GM12892 (cell line): ENCODE measurements at places on chromosomes 5 and 9.

DNA sequence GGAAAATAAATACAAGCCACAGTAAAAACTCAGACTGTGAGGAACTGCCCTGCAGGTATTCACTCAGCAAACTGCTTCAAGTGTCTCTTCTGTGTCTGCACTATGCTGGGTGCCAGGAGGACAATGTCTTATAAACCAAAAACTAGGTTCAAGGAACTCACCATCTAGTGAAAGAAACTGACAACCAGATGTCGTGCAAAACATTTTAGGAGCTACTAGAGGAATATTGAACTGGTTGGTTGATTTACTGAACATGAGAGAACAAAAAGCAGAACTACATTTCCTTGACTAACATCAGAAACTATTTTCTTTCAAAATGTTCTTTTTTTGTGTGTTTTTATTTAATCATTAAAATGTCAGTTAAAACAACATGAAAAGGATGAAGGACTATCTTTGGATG lies 35.2 kb downstream of the ZNF366 start:
- DNase-seq = no peak

GRCh38 chr5:11426442-11426841 lies 477.8 kb downstream of the CTNND2 start:
- DNase-seq = no peak

DNA sequence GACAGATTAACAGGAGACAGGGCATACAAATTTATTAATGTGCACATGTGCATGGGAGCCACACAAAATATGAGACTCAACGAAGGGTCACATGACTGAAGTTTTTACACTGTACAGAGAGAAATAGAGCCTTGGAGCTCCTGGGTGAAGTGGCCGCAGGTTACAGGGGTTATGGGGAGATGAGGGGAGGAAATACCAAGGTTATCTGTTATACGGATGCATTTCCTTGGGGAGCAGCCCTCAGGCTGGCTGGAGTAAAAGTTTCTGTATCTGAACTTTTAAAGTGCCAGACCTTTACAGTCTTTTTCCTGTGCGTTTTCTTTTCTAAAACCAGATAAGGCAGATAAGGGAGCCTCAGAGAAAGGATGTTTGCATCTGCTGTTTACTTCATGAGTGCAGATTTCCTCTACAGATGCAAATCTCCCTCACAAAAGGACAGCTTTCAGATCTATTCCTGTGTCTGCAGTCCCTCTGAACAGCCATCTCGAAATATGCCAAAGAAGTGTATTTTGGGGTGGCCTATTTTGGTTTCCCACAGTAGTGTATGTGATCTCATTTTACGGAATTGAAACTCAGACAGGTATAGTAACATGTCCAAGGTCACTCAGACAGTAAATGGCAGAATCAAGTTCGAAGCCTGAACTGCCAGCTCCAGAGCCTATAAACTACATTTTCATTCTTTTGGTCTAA lies 139.3 kb upstream of the FBXL17 start:
- DNase-seq = no peak

DNA sequence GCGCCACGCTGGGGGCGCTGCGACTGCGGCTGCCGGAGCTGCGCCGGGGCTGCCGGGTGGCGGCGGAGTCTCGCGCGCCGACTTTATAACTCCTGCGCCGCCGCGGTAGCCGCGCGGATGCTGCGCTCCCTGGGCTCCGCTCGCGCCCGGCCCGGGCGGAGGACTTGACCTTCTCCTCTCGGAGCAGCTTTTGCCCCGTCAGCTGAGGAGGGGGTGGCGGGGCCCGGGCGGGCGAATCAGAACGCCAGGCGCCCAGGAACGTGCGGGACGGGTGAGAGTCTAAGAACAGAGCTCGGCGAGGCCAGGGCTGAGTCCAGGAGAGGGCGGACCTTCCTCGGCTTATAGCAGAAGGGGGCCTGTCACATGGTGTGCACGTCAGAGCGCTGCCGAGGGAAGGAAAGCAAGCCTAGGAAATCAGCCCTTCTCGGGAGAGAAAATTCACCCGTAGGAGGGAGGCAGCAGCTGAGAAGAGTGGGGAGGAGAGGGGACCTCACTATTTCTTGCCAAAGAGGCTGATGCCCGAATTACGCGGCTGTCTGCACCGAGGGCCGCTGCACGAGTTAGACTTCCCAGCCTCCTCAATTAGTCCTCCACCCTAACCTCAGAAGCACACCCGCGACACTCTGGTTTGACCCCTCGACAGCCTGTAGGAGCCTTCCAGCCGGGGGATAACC lies at the start of gene FOXD1:
Gene FOXD1 (minus strand): TSS at position 315 of the 674 bp plus-strand sequence. CDS start 415 bp downstream, outside the sequence.
- no peak for DNase-seq

GRCh38 chr5:115720888-115721287 lies 95.1 kb upstream of the TMED7 start:
- no peak for DNase-seq

DNA sequence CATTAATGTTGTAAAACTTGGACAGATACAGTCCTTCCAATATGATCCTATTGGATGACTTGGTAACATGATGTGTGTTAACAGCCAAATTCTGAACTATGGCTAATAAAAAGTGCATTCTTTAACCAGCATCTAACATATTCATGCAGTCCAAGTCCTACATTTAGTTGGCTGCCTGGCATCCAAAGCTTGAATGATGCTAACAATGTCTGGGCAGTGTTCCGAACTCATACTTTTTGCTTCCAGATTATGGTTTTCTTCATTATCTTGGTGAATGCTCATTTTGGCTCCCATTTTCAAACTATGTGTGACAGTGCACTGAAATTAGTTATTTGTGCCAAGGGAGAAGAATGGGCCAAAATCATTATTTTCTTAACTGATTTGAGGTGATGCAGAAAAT lies 2.8 kb downstream of the FAM174A start:
- DNase-seq = no peak

DNA sequence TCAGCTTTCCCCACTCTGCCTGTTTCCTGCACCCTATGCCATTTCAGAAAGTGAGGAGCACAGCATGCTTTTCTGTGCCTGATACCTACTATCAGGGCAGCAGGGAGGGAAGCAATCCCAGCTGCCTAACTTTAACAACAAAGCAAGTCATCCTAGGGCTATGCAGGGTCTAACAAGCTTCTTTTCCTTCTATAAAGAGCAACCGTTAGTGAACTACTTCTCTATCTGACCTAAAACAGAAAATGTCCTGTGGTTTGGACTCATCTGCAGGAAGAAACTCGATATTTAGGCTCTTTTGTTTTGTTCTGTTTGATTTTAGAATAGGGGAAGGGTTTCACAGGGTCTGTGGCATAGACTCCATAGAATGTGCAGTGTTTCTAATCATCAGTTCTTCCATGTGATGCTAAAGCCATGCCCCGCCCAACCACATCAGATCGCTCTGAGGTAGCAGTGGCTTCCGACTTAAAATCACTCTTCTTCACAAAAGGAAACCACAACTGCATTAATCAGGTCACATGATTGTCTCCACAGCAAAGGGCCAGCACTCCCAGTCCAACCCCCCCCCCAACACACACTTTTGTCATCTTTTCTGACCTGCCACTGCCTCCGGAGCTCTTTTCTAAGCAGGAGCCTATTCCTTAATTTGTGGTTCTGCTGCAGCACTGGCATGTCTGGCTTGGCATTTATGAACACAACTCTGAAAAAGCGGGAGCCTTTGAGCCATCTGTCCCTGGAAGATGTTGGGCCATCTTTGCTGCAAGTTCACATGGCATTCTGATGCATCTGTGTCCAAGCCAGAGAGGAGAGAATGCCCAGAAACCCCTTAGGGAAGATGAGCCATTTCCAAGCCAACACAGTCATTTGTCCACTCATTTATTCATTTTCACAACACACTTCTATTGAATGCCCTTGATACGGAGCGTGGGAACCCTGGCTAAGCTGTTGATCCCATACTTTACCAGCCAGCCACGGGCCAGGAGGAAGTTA lies 71.6 kb downstream of the CFAP90 start:
- DNase-seq = no peak

GRCh38 chr5:120053841-120054240 lies 410.3 kb upstream of the PRR16 start:
- DNase-seq = no peak

DNA sequence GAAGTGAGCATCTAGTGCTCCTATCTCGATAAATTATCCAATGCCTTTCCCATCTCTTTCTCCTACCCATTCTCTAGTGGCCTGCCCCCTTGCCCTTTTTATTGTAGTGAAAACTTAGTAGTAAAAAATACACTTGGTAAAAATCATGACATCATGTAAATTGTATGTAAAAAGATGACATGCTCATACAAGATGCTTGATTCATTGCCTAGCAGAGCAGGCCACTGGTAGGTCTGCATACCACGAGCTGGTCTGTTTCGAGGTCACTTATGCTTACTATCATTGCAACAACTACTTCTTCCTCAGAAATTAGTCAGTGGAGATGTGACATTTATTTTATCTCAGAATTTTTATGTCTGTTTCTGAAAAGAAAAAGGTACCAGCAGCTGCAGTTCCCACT lies 177.3 kb downstream of the C9orf152 start:
- DNase-seq = no peak

GRCh38 chr9:111978616-111979015 lies 82.0 kb downstream of the UGCG start:
- no peak for DNase-seq

- no peak for DNase-seq
Observed at GRCh38 chr9:22590336-22591033, 143.9 kb downstream of the DMRTA1 start.

- DNase-seq = no peak
Observed at GRCh38 chr9:127013597-127013996, 99.0 kb downstream of the RALGPS1 start.

GRCh38 chr5:136418301-136418700 lies 53.0 kb upstream of the TRPC7 start:
- no peak for DNase-seq

- DNase-seq = no peak
Observed at GRCh38 chr5:116799401-116799800, 224.8 kb upstream of the SEMA6A start.

DNA sequence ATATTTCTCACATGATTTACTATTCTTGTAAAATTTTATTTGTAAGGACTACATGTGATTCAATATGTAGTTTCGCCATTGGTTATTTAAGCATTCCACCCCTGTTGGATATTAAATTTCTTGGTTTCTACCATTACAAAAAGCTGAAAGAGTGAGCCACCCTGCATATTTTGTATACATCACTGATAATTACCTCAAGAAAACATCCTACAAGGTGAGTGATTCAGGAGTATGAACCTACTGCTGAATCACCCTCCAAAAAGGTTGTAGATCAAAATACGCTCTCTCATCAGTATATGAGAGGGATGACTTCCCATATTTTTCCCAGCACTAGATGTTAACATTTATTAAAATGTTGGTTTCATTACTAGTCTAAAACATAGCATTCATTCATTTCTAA lies 454.3 kb upstream of the WWC1 start:
- no peak for DNase-seq

DNA sequence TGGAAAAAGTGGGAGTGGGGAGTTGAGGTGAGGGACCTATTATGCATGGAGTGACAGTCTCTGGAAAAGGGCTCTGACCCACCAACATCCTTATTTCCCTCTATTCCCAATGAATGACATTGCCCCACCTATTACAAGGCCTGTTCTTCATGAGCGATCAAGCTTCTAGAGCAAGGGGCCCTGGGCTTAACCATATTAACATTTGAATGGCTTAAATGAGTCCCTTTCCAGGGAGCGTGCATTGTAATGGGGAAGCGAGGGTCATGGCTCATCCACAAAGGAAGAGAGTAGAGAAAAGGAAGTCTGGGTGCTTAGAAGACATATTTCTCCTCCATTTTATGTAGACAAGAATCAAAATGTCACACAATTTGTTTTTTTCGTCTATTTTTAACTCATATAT lies 255.5 kb downstream of the CAAP1 start:
- DNase-seq = no peak

DNA sequence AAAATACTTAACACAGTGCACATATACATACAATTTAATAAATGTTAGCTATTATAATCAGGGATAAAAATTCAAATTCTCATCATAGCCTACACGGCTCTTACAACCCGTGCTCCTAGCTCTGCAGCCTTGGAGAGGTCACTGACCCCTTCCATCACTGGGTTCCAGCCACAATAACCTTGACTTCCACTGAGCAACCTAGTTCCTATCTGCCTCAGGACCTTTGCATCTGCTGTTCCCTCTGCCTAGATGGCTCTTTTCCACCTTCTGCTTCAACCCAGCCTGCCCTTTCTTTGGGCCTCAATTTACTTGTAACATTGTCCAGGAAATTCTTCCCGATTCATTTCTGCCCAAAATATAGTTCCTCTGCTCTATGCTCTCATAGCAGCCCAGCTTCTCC lies 8.9 kb upstream of the DELE1 start:
- no peak for DNase-seq

- no peak for DNase-seq
Observed at GRCh38 chr5:68190619-68191018, 24.9 kb upstream of the PIK3R1 start.

DNA sequence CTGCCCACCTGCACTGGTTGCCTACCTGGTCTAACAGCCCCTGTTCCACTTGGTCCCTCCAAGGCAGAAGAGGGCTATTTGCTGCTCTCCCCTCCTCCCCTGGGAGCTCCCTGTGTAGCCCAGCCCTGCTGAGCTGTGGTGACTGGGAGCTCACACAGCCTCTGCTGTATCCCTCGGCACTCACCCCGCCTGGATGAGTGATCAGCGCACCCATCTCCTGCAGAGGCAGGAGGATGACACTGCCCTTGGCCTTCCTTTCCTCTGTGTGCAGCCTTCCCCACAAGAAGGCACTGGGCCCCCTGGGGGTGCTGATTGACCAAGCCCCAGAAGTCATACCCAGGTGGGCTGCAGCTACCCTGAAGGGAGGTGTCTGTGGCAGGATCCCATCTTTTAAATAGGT lies 134.2 kb downstream of the ADAMTS2 start:
- DNase-seq = no peak
